Ureter (tissue), 1 donor: ENCODE measurements at places on chromosomes 5 and 9. TPM values are rescaled to one million over a fixed set of nuclear protein-coding genes. Genes with fewer than 3 reads are reported as not detected.

DNA sequence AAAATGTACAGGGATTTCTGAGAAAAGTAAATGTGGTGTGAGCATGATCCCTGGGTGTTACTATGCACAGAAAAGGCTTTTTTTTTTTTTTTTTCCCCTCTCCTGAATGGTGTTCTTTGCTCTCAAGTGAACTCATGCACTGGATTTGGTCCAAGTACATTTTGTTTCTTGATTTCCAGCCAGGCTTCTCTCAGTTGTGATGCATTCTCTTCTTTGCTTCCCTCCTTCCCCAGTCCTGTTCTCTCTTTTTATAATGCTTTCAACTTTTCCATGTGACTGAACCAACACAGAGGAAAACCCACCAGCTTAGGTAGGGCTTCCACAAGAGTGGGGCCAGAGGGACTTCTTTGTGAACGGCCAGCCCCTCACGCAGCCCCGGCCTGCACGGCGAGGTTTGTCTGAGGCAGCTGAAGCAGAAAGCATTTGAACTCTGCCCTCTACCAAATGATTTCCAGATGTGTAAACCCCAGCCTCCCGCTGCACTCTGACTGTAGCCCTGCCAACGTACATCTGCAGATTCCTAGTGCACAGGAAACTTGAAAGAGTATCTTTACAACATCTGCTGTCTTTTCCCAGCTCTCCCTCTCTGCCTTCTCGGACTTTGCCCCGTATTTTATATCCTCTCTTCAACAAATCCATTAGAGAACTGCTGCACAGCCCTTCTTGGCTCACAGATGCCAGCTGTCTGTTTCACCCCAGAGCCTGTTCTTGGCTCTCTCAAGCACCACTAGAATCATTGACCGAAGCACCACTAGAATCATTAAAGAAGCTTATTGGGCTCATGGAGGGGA, 71.8 kb upstream of the CD180 start:
- peak; percentile 84 for DNase-seq

- no peak for DNase-seq
Measured at GRCh38 chr9:2725898-2726649, 8.8 kb downstream of the KCNV2 start.

DNA sequence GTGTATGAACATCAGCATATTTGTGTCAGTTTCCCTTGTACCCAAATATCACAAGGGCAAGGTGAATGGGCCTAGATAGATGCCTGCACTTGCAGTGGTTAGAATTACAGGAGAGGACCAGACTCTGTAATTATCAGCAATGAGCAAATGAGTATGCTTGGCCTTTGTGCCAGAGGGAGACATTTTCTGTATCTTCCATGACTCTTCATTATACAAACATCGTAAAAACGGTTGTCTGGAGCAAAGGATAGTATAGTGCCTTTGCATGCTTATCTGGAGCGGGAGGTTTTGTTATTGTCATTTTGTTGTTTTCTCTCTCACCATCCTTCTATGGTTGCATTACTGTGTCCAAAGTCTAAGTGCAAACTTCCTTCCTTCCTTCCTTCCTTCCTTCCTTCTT, 1568.5 kb upstream of the NUDT12 start:
- DNase-seq: no peak

- DNase-seq: no peak
Measured at GRCh38 chr9:10434412-10434811, 178.4 kb downstream of the PTPRD start.

DNA sequence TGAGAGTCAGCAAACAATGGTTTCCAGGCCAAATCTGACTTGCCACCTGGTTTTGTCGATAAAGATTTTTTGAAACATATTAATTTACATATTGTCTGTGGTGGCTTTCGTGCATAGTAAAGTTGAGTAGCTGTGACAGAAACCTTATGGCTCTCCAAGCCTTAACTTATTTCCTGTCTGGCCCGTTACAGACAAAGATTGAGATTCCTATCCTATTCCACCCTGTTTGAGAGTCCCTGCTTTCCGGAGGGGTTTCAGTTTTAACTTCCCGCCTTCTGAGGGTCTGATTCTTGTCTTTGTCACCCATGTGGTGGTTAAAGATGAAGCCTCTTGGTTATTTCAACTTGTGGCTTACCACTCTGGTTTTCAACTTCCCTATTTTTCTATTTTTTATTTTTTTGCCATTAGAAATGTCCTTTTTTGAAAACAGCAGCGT, 11.4 kb downstream of the OTULIN start:
- DNase-seq: no peak

The SOWAHA gene
- total RNA-seq: 6.8 TPM

The EXOSC3 gene
- 27.2 TPM for total RNA-seq

The ARL14EPL gene
- not detected for total RNA-seq
